ENCODE measurements at places on chromosomes 13 and 19. TPM values are rescaled to one million over a fixed set of nuclear protein-coding genes. Genes with fewer than 3 reads are reported as not detected.

The ARL11 gene
- total RNA-seq, result not detected

The EDNRB gene
- total RNA-seq, result not detected

The NALCN gene
- 6.4 TPM for total RNA-seq

The ZSWIM9 gene
- total RNA-seq, result 1.8 TPM

The PGLYRP1 gene
- not detected for total RNA-seq

The TIMM50 gene
- 123 TPM for total RNA-seq

The INAFM1 gene
- 2.5 TPM for total RNA-seq

- no peaks in the 10 kb centered on the region for H3K27me3 ChIP-seq
- DNase-seq, result no peak
- no peak overlapping the region for H3K4me3 ChIP-seq
- H3K36me3 ChIP-seq, result no peaks in the 10 kb centered on the region
- peaks cover 16% of the 10 kb centered on the region for H3K4me1 ChIP-seq
These were observed 79.5 kb upstream of the SERP2 start for GRCh38 chr13:44293908-44294735.

DNA sequence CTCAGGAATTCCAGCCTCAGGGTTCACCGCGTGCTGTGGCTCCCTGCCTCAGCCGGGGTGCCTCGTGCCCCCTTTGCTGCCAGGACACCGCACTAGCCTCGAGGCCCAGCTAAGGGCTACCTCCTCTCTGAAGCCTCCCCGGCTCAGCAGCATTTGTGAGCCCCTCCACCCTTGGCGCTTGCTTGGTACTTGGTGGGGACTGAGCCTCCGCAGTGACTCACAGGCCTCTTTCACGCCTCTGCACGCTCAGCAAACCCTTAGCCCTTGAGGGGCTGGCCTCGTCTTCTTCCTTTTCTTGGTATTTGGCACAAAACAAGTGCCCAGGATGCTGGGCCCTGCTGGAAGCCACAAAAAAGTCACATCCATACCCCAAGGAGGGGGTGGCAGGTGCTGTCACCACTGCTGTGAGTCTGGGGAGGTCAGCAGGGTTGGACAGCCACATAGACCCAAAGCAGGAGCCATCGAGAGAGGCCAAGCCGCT lies 85.4 kb upstream of the TM9SF2 start:
- H3K4me1 ChIP-seq, result no peaks in the 10 kb centered on the region
- no peak overlapping the region for H3K27ac ChIP-seq
- no peak for DNase-seq
- H3K36me3 ChIP-seq, result no peaks in the 10 kb centered on the region

DNA sequence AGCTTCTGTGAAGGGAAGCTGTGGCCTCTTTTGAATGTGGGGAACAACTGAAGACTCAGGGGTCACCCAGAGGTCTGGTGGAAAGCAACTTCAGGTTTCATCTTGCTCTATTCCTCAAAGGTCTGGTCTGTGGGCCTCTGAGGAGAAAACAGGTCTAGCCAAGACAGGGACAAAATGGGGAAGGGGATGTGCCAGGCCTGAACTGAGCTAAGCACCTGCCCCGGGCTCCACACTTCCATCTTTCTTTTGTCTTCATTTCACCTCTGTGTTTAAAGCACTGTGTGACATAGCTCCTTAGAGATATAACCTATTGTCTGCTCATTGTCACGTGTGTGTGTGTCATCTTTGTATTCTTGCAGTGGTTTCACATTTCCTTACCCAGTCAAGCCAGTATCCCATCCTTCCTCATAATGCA lies 19.9 kb upstream of the GDF15 start:
- H3K4me1 ChIP-seq, result peaks cover 19% of the 10 kb centered on the region
- no peaks in the 10 kb centered on the region for H3K27me3 ChIP-seq
- H3K4me3 ChIP-seq, result no peak overlapping the region

- no peaks in the 10 kb centered on the region for H3K36me3 ChIP-seq
- no peak overlapping the region for H3K27ac ChIP-seq
- no peak overlapping the region for H3K4me3 ChIP-seq
- DNase-seq, result no peak
- H3K4me1 ChIP-seq, result no peaks in the 10 kb centered on the region
- H3K27me3 ChIP-seq, result peaks cover 75% of the 10 kb centered on the region
These were observed 26.6 kb downstream of the SIGLEC7 start for GRCh38 chr19:51168564-51169282.

- H3K4me1 ChIP-seq, result no peaks in the 10 kb centered on the region
- H3K4me3 ChIP-seq, result no peak overlapping the region
- H3K27me3 ChIP-seq, result no peaks in the 10 kb centered on the region
These were observed 125.7 kb downstream of the TNFRSF19 start for GRCh38 chr13:23695711-23696464.

- no peaks in the 10 kb centered on the region for H3K27me3 ChIP-seq
- H3K27ac ChIP-seq, result no peak overlapping the region
- no peaks in the 10 kb centered on the region for H3K4me1 ChIP-seq
- no peak overlapping the region for H3K4me3 ChIP-seq
- no peaks in the 10 kb centered on the region for H3K36me3 ChIP-seq
These were observed 40.2 kb upstream of the GPR183 start for GRCh38 chr13:99347335-99347878.

DNA sequence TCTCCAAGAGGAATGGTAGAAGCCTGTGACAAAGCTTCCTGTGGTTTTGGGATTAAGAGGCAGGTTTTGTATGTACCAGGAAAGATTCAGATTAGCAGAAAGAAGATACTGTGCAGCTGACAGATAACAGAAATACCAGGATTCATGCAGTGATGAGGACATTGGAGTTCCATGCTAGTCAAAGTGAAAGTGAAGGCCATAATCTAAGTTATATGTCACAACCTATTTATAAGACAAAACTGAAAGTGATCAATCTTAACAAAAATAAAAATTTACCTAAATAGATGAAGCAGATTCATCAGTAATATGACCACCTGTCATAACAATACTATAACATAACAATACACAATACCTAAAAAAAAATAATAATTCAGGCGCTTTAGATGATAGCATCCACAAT lies 1305.2 kb upstream of the PCDH9 start:
- no peaks in the 10 kb centered on the region for H3K4me1 ChIP-seq
- no peaks in the 10 kb centered on the region for H3K36me3 ChIP-seq
- no peak overlapping the region for H3K27ac ChIP-seq
- no peak overlapping the region for H3K4me3 ChIP-seq
- no peaks in the 10 kb centered on the region for H3K27me3 ChIP-seq
- DNase-seq, result no peak

DNA sequence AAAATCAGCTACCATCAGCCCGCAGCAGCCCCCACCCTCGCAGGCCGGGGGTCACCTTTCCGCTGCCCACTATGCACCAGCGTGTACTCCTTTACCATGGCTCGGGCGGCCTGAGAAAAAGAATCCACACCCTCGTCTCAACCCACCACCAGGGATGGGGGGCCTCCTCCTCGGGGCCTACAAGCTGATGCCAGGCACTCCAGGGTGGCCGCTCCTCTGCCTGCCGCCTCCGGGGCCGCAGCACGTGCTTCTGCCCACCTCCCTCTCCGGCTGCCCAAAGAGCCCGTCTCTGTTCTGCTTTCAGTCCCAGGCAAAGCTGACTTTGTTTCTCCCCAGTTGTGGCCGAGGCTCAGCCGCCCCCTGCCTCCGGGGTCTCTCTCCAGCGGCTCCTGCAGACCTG lies 11.1 kb upstream of the MEX3D start:
- no peaks in the 10 kb centered on the region for H3K36me3 ChIP-seq
- no peaks in the 10 kb centered on the region for H3K4me1 ChIP-seq
- no peak for DNase-seq
- no peaks in the 10 kb centered on the region for H3K27me3 ChIP-seq
- no peak overlapping the region for H3K4me3 ChIP-seq

- H3K4me3 ChIP-seq, result no peak overlapping the region
- DNase-seq, result no peak
- H3K36me3 ChIP-seq, result no peaks in the 10 kb centered on the region
- H3K4me1 ChIP-seq, result no peaks in the 10 kb centered on the region
- no peaks in the 10 kb centered on the region for H3K27me3 ChIP-seq
- H3K27ac ChIP-seq, result no peak overlapping the region
These were observed 1070.7 kb downstream of the UQCRFS1 start for GRCh38 chr19:28142258-28142657.

DNA sequence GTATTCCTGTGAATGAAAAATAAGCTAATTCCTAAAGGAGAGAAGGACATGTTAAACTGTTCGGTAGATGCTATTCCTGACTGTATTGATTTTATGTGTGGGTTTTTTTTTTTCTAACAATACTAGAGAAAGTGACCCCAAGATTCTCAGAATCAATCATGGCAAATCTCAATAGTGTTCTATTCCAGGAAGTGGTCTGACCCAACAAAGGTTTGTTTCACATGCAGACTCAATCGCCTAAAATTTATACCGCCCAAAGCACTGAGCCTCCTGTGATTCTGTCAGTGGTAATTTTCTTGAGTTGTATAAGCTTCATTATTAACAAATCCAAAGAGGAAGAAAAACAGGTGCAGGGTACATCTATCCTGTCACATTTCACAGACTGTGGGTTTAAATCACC lies 293.7 kb downstream of the SUCLA2 start:
- H3K4me1 ChIP-seq, result peaks cover 23% of the 10 kb centered on the region
- no peak for DNase-seq
- no peaks in the 10 kb centered on the region for H3K36me3 ChIP-seq
- peak overlapping the region; percentile 86 for H3K27ac ChIP-seq
- no peak overlapping the region for H3K4me3 ChIP-seq
- no peaks in the 10 kb centered on the region for H3K27me3 ChIP-seq

GRCh38 chr13:70708775-70709174 lies 600.5 kb upstream of the KLHL1 start:
- H3K27ac ChIP-seq, result peak overlapping the region; percentile 57
- no peaks in the 10 kb centered on the region for H3K36me3 ChIP-seq
- H3K4me3 ChIP-seq, result no peak overlapping the region
- peaks cover 12% of the 10 kb centered on the region for H3K4me1 ChIP-seq

DNA sequence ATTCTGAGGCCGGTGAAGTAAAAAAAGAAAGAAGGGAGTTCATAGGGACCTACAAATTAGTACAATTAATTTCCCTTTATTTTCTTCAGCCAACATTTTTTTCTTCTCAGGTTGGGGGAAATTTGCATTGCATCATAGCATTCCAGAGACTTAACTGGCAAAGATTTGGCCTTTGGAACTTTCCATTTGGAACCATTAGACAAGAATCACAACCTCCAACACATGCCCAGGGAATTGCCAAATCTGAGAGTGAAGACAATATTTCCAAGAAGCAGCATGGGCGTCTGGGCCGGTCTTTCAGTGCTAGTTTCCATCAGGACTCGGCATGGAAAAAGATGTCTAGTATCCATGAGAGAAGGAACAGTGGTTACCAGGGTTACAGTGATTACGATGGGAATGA lies 6.4 kb upstream of the ERCC5 start:
- H3K4me3 ChIP-seq, result no peak overlapping the region
- H3K4me1 ChIP-seq, result no peaks in the 10 kb centered on the region
- no peaks in the 10 kb centered on the region for H3K36me3 ChIP-seq
- no peak overlapping the region for H3K27ac ChIP-seq
- no peaks in the 10 kb centered on the region for H3K27me3 ChIP-seq

- DNase-seq, result peak; percentile 99
- peaks cover 25% of the 10 kb centered on the region for H3K4me1 ChIP-seq
- peak overlapping the region; percentile 71 for H3K4me3 ChIP-seq
- H3K36me3 ChIP-seq, result no peaks in the 10 kb centered on the region
These were observed 6.2 kb downstream of the HRC start for GRCh38 chr19:49148784-49149651.

DNA sequence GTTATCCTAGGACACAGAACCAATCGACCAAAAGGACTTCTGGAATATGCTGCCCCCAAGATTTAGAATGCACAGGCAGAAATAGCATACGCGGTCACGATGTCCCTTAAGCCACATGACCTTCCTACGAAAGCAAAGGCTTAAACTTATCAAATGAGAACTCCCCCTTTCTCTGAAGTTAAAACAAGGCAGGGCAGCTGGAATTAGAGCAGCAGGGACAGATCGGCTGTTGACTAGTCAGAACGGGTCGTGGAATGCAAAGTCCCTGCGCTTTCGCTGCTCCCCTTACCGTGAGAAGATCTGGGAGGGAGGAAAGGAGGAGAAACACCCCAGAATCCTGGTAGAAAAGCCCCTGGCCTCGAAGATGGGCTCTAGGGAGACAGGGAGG lies 799 bp upstream of the USPL1 start:
- 0 out of 2 replicates have a peak, but pooled peaks cover 1% of the 10 kb centered on the region for H3K36me3 ChIP-seq
- peak overlapping the region; percentile 88 for H3K27ac ChIP-seq
- H3K27me3 ChIP-seq, result no peaks in the 10 kb centered on the region
- peak overlapping the region; percentile 85 for H3K4me3 ChIP-seq

- H3K4me3 ChIP-seq, result peak overlapping the region; percentile 82
- peak; percentile 72 for DNase-seq
- no peaks in the 10 kb centered on the region for H3K27me3 ChIP-seq
These were observed 8.3 kb downstream of the TNFRSF19 start for GRCh38 chr13:23578411-23579071.

GRCh38 chr19:35963514-35963913 lies 27.3 kb downstream of the LRFN3 start:
- H3K27ac ChIP-seq, result no peak overlapping the region
- H3K4me1 ChIP-seq, result no peaks in the 10 kb centered on the region
- H3K4me3 ChIP-seq, result no peak overlapping the region

GRCh38 chr13:22031702-22032286 lies 360.9 kb downstream of the FGF9 start:
- H3K27ac ChIP-seq, result no peak overlapping the region
- DNase-seq, result no peak
- H3K4me3 ChIP-seq, result no peak overlapping the region
- no peaks in the 10 kb centered on the region for H3K36me3 ChIP-seq

DNA sequence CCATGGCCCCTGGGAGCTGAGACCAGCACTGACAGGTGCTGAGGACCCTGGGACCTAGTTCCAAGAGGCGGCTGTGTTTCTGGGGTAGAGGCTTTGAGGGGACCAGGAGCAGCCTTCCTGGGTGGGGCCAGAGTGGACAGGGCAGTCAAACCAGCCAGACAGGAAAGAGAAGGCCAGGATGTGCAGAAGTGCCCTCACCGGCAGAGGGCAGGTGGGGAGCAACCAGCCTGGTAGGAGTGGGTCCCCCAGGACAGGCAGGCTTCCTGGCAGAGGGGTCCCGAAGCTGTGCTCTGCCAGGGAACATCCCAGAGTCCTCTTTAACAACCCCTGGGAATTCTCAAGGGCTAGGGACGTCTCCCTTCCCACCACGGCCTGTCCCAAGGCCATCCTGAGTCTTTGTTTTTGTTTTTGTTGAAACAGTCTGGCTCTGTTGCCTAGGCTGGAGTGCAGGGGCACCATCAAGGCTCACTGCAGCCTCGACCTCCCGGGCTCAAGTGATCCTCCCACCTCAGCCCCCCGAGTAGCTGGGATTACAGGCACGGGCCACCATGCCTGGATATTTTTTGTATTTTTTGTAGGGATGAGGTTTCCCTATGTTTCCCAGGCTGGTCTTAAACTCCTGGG lies 3.0 kb upstream of the HIPK4 start:
- H3K4me1 ChIP-seq, result peaks cover 10% of the 10 kb centered on the region
- no peaks in the 10 kb centered on the region for H3K36me3 ChIP-seq
- no peak overlapping the region for H3K27ac ChIP-seq
- H3K4me3 ChIP-seq, result no peak overlapping the region
- peak; percentile 69 for DNase-seq
- no peaks in the 10 kb centered on the region for H3K27me3 ChIP-seq

Data from PC-3 (cell line).